SK-N-MC (cell line): ENCODE measurements at places on chromosomes 1 and 21.
A peak's percentile ranks its signal among the peaks of the same experiment; 100 is the strongest.

DNA sequence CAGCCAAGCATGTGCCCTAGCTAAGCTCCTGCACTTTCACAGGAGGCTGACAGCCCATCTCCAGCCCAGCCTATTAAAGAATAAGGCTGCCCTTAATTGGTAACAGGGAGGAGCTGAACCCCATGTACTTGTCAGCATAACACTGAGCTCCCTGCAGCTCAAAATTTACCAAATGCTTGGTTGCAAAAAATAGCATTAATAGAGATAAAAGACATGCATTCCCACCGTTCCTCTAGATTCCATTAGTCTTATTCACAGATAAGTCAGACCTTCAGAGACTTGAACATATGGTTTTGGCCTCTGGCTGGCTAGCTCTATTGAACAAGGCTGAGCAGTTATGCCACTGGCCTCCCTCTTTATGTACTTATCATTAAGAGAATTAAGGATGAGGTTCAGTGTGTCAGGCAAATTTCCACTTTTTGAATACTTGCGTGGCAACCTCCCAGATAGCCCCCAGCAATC is 29.2 kb downstream of the OLFML3 start:
- DNase-seq = no peak

DNA sequence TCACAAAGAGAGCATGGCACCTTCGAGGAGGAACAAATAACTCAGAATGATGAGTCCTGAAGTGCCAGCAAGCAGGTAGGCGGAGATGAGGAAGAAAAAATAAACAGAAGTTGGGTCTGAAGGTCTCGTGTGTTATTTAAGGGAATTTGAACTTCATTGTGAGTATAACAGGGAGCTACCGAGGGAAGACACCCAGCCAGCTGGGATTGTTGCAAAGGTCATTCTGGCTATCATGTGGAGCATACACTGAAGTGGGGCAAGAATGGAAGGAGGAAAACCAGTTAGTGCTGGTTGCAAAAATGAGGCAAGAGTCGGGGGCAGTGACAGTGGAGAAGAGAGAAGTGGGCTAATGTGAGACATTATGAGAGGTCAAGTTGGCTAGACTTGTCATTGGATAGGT is 53.6 kb upstream of the RAP1A start:
- no peak for DNase-seq

- DNase-seq = no peak
Measured at GRCh38 chr1:59445040-59445439, 148.1 kb downstream of the FGGY start.

DNA sequence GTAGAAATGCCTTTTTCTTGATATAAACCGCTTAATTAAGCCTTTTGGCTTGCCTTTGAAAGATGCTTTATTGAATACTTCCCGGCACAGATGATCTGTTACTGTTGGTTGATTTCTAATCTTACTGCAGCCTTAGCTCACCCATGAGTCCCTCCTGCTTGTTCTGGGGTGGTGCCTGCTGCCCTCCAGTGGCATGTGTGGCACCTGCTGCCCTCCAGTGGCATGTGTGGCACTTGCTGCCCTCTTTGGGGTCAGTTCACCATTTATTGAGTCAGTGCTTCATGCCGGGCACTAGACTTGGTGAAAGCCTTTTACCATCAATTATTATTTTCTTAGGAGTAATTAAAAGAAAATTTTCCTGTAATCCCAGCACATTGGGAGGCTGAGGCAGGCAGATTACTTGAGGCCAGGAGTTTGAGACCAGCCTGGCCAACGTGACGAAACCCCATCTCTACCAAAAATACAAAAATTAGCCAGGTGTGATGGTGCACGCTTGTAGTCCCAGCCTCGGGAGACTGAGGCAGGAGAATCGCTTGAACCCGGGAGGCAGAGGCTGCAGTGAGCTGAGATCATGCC is 54.3 kb downstream of the ADARB1 start:
- peak; percentile 39 for DNase-seq
